ENCODE measurements at places on chromosomes 4 and X.

DNA sequence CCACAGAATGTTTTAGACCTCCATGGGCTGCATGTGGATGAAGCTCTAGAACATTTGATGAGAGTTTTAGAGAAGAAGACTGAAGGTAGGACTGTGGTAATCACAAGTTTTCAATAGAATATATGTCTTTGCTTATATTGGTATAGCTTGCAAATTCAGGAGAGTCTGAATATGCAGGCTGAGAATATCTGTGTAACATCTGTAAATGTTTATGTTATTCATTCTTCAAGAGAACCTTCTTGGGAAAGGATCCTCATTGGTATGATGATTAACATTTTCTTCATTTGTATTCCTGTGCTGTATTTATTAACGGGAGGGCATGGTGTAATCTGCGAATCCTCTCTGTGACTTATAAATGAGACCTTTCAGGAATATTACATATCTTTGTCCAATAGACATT, 52.1 kb upstream of the RHOH start:
- no peak for DNase-seq

DNA sequence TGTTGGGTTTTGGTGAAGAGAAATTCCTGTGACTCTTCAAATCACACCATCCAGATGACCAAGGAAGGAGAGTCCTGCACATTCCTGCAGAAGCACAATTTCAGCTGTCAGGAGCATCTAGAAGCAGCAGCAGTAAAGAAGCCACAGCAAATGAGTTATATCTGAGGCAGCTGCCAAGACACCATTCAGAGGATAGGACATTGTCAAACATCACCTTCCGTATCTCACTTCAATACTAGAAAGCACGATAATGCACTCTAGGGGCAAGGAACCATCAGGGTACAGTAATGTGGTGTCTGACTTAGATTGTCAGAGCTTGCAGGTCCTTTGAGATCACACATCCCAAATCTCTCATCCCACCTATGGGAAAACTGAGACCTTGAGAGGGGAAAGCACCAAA, 134.5 kb downstream of the COL4A6 start:
- DNase-seq, result no peak

- peak; percentile 32 for DNase-seq
These were observed 41.4 kb upstream of the PPP2R3B start for GRCh38 chrX:427812-428725.

GRCh38 chr4:156790866-156791265, 180.7 kb downstream of the PDGFC start:
- no peak for DNase-seq

DNA sequence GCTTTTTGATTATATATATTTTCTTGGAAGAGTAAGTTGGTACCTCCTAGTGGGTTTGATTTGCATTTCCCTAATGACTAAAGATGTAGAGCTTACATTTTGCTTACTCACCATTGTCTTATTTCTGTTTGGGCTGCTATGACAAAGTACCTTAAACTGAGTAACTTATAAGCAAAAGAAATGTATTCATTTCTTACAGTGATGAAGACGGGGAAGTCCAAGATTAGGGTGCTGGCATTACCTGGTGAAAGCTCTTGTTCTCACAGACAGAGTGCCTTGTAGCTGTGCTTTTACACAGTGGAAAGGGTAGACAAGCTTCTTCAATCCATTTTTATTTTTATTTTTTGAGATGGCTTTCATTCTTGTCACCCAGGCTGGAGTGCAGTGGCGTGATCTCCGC, 229.2 kb upstream of the AGA start:
- DNase-seq, result no peak

GRCh38 chr4:3700736-3701135, 65.4 kb upstream of the ADRA2C start:
- no peak for DNase-seq

DNA sequence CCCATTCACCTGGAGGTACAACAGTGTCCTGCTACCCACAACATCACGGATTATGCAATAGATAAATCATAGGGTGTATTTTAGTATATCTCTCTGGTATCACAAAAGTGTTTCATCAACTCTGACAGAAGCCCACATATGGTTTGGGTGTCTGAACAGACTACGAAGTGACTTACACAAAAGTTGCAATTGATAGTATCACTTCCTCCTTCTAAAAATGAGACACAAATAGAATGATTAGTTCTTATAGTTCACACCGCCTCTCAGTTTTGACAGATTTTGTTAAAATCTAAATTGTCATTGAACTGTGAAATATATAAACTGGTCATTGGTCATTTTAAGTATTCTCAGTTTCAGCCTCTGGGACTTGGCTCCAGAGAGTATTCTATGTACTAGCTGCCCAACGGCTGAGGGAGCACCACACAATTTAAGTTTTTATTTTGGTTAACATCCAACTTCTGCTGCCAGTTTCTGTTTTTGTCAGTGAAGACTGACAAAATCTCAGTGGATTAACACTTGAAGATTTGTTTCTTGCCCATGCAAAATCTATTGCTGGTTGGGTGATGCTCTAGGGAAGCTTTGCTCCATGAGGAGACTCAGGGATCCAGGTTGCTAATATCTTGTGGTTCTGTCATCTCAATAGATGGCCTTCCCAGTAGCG, 113.8 kb upstream of the PUDP start:
- no peak for DNase-seq

- no peak for DNase-seq
These were observed 606 bp downstream of the CXorf58 start for GRCh38 chrX:23908219-23909004.

DNA sequence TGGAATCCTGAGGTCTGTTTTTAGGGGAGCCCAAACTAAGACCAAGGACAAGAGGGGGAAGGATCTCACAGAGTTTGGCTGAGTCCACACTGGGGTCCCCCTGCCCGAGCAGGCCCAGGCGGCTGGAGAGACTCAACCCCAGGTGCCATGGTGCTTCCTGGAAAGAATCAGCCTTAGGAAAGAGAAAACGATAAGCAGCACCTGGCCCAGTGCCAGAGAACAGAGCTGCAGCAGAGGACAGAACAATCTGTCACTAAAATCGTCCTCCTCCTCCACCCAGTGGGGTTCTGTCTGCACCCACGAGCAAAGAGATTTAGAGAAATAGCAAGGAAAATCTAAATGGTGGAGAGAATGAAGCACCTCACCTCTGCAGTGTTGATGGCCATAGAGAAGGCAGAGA, 470.5 kb downstream of the BCOR start:
- no peak for DNase-seq

DNA sequence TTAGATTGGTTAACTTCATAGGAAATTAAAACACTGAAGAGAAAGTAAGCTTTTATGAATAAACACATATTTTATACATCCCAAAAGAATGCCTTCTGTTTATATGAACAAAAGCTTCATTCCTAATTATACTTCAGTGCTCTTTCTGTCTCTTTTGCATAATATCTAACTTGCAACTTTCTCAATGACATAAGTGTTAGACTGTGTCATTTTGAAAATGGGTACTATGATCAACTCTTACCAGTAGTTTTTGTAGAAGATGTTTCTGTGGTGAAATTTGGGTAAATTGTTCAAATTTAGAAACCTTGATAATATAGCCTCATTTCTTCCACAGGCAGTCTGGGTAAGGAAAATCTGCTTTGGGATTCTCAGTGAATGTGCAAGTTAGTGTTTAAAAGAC, 991.4 kb downstream of the CCSER1 start:
- DNase-seq, result no peak

DNA sequence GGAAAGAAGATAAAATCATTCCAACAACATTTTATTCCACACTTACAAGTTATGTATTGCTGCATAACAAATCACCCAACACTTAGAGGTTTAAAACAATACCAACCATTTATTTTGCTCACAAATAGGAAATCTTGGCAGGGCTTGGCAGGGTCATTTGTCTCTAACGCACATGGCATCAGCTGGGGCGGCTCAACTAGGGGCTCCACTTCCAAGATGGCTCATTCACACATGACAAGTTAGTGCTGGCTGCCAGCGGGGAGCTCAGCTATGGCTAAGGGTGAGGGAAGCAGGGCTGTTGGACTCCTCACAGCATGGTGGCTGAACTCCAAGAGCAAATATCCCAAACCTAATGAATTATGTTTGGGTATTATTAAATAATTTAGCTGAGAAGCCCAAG, 377.0 kb downstream of the ZNF674 start:
- peak; percentile 3 for DNase-seq

DNA sequence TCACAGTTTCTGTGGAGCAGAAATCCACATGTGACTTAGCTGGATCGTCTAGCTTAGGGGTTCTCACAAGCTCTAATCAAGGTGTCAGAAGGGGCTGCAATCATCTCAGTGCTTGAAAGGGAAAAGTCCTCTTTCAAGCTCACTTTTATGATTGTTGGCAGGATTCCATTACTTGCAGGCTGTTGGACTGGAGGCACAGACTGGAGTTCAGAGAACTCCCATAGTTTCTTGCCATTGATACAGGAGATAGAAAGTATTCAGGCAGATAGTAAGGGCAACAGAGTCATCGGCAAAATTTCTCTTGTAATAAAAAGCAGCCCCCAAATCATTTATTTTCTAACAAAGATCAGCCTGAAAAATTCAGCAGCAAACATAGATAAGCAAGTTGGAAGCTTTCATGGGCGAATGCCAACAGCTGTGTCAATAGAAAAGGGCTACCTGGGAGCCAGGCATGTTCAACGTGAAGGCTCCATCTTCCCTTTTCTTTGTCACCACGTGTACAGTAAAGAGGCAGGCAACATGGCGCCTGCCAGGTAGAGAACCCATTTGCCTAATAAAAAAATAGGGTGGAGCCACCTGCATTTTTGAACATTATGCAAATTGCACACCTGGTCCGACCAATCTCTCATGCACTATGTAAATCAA, 64.4 kb downstream of the CXCL13 start:
- no peak for DNase-seq

- peak; percentile 25 for DNase-seq
These were observed 64.8 kb downstream of the GLRA3 start for GRCh38 chr4:174764105-174764729.

DNA sequence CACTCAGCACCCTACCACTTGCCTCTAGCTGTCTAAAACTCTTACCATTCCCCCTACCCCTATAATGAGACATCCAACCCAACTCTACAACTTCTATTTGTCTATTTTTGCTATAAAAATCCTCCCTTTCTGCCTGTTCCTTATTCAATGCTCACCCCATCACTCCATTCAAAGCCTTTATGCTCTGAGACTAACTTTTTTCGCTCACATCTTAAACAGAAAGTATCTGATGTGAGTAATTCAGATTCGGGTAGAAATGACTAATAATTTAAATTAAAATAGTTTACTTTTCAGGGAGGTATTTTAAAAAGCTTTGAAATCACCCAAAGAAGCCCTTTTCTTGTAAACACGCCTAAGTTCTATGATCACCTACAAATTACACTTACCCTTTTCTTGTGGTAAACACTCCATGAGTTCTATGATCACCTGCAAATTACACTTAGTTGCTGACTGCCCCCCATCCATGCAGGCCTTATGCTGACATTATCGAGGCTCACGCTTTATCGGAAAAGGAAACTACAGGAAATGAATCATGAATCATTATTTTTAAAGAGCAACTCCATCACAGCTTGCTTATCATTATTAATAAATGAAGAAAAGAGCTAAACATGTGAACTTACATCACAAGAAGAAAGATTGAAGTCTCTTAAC, 168.7 kb upstream of the PPP1R2C start:
- DNase-seq, result no peak

DNA sequence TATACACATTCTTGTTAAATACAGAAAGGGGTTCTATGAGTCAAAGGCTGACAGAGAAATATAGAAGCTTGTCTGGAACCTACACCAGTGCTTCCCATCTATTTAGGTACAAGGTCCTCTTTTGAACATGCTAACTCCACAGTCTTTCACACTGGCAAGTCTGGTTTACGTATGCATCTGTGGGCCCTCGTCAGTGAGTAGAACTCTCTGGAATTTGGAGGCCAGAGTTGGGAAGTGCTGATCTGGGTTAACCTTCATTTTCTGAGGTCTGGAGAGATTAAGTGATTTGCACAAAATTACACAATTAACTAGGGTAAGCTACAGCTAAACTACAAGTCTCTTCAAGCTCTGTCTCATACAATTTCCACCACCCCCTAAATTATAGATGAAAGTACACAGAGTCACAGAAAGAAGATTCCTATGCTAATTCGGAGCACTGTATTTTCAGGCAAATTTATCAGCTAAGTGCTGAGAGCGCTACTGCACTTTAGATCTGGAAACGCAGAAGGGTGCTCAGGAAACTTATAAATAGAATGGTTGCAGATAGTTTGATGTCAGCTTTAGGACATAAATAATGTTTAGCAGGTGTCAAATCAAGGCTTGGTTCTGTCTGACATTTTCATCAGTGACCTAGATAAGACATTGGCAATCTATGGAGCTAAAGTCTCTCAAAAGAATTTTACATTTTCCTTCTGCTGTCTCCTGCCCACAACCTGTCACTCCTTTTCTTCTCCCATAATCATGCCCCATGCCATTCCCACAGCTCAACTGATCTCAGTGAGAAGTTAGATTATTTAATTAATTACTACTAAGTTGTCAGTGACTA, 43.0 kb upstream of the PDLIM5 start:
- DNase-seq, result no peak

- no peak for DNase-seq
These were observed 20.5 kb downstream of the SUPT20HL2 start for GRCh38 chrX:24293412-24293811.

GRCh38 chrX:103439161-103439560, 62.8 kb downstream of the BEX3 start:
- DNase-seq, result no peak

DNA sequence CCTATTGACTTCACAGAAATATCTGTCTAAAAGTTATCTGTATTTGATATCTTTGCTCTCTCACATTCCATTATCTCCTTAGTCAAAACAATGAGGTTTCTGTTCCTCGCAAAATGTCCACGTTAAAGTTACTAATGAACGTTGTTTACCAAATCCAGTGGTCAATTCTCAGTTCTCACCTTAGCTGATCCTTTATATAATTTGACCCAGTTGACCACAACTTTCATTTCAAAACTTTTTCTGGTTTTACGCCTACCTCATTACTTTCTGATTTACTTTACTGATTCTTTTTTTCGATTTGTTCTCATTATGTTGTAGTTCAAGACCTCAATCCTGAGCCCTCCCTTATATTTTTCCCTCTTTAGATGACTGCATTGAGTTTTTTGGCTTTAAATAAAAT, 186.6 kb downstream of the IL1RAPL1 start:
- no peak for DNase-seq

DNA sequence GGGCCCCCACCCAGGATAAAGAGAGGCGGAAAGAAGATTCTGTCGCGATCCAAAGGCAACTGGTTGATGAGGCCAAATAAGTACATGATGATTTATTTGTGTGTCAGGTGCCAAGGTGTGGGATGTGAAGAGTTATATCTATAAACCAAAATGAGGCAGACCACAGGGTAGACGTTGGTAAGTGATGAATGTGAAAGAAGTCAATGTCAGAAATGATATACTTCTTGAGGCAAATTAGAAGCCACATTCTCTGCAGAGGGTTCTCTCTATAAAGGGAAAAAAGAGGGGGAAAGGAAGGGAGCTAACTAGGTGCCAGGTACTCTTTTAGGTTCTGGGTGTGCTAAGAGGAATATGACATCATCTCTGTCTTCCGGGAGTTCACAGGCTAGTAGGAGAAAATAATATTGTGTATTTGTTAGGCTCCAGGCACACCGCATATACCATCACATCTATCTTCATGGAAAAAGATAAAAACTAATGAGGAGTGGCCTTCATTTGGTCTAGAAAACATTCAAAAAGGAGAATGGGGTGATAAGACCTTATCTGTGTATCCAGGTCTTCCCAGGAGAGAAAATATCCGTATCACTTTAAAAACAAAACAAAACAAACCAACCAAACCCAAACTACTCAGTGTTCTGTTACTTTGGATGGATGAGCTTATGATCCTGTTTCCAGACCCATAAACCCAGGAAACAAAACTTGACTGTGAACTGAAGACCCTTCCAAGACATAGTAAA, 4.8 kb upstream of the SH2D1A start:
- no peak for DNase-seq

GRCh38 chrX:102155806-102156179, at the start of gene BEX5:
Gene BEX5, minus strand, starts transcription at chrX:102155977. Its CDS starts 1,712 bp downstream, at chrX:102154265.
- DNase-seq, result peak; percentile 2

Measured in muscle of arm (tissue), 14 donors.